Cerebellar cortex (tissue), 1 donor: ENCODE measurements at places on chromosomes 12 and 14.

DNA sequence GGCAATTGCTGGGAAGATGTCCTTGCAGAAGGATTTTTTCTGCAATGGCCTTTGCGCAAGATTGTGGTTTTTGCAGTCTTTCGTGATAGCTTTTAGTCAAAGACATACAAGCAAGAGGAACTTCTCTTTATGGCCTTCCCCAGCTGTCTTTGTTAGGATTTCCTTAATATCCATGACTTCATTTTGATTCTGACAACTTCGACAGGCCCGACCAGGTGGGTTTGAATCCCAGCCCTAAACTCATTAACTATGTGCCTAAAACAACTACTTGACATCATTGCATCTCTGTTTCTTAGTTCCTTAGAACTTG is 13.3 kb upstream of the VRK1 start:
- DNase-seq: no peak

GRCh38 chr14:103624860-103625259 is 4.2 kb upstream of the KLC1 start:
- no peak for DNase-seq

- no peak for DNase-seq
These were observed 44.7 kb downstream of the KCTD10 start for GRCh38 chr12:109432431-109432830.

GRCh38 chr12:119012179-119012578 is 30.8 kb downstream of the SRRM4 start:
- DNase-seq: no peak

DNA sequence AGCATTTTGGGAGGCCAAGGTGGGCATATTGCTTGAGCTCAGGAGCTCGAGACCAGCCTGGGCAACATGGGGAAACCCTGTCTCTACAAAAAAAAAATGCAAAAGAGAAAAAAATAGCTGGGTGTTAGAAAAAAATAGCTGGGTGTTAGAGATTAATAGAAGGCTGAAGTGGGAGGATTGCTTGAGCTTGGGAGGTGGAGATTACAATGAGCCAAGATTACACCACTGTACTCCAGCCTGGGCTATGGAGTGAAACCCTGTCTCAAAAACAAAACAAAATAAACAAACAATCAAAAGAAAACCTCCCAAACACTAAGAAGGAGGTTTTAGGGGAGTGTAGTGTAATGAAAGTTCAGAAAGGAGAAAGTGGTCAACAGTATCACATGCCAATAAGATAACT is 202.1 kb downstream of the FLRT2 start:
- DNase-seq: no peak

- no peak for DNase-seq
These were observed 301.6 kb downstream of the ATP23 start for GRCh38 chr12:58242796-58243630.

DNA sequence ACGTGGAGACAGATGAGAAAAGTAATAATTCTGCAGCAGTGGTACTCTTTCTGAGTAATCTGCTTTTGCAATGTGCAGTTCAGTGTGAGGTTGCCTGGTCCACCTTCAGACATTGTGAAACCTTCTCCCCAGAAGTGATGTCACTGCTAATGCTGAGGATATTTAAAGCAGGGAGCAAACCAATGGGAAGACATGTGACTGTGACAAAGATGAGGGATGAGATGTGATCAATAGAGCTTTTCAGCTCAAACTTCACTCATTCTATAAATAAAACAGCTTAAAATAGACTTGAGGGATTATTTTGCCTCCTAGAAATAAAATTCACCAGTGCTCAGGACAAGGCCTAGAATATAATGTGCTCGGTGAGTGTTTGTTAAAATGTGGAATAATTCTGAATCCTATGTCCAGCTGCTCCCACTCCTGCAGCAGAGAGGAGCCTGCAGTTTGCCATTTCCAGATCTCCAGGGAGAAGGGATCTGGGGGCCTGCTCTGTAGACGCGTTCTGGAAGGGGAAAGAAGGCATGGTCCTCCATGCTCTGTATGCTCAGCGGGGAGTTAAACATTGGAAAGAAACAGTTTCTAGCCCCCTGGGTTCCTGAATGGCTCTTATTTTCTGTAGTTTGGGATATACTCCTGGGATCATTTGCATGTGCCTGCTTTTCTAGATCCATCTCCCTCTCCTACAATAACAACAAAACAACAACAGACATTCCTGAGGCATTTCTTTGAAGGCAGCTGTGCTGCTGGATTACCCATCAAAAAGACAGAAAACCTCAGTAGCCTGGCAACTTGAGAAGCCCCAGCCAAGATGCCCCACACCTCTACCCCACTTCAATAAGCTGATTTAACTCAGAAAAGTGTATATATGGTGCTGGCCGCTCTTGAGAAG is 8.9 kb downstream of the SLC7A8 start:
- no peak for DNase-seq

- DNase-seq: no peak
These were observed 304.1 kb downstream of the EGLN3 start for GRCh38 chr14:33646692-33647260.

DNA sequence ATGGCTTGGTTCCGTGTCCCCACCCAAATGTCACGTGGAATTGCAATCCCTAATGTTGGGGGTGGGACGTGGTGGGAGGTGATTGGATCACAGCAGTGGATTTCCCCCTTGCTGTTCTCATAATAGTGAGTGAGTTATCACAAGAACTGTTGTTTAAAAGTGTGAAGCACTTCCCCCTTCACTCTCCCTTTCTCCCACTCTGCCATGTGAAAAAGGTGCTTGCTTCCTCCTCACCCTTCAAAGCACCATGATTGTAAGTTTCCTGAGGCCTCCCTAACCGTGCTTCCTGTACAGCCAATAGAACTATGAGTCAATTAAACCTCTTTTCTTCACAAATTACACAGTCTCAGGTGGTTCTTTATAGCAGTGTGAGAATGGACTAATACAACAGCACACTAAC is 5.3 kb upstream of the CEP128 start:
- no peak for DNase-seq

GRCh38 chr14:67395876-67396189 is 16.1 kb downstream of the PLEK2 start:
- no peak for DNase-seq

DNA sequence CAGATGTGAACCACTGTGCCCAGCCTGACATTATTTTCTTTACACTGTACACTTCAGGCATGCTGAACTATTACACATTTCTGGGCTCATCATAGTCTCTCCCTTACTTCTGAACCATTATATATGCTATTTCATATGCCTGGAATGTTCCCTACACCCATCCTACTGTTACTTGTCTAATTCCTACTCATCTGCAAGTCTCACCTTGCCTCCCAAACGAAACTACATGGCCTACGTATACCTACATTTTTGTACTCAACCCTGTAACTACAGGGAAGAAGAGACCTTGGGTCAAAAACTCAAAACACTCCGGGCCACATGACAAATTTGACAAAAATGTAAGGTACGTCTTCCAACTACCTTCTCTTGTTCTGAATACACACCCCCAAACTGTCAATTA is 9.5 kb upstream of the EEA1 start:
- no peak for DNase-seq

DNA sequence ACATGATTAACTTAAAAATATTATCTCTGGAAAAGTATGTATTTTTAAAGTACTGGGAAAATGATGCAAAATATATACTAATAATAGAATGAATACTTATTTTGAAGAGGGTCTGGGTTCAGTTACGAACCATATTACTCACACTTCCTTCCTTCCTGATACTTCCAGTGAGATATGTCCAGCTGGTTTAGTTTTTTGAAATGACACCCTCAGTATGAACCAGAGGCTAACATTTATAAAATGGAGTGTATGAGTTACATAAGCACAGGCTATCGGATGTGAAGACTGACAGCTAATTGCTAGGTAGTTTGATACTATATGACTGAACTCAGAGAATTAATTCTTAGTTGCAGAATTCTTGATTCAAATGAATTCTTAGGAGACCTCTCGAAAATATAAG is 122.9 kb downstream of the OTOGL start:
- no peak for DNase-seq

DNA sequence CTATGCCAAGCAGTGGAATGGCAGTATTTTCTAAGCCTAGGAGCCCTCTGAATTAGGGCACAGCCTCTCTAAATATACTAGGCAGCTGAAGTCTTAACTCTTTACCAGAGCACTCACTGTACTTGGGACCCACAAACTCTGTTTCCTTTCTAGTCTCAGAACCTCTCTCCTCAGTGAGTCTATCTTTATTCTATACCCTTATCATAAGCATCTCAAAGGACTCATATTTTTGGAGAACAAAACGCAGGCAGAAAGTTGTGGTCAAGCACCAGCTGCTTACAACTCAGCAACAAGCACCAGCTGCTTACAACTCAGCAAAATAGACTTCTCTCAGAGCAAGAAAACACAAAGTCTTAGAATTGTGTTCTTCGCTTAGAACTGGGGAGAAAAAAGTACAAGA is 993 bp downstream of the CCDC196 start:
- no peak for DNase-seq

DNA sequence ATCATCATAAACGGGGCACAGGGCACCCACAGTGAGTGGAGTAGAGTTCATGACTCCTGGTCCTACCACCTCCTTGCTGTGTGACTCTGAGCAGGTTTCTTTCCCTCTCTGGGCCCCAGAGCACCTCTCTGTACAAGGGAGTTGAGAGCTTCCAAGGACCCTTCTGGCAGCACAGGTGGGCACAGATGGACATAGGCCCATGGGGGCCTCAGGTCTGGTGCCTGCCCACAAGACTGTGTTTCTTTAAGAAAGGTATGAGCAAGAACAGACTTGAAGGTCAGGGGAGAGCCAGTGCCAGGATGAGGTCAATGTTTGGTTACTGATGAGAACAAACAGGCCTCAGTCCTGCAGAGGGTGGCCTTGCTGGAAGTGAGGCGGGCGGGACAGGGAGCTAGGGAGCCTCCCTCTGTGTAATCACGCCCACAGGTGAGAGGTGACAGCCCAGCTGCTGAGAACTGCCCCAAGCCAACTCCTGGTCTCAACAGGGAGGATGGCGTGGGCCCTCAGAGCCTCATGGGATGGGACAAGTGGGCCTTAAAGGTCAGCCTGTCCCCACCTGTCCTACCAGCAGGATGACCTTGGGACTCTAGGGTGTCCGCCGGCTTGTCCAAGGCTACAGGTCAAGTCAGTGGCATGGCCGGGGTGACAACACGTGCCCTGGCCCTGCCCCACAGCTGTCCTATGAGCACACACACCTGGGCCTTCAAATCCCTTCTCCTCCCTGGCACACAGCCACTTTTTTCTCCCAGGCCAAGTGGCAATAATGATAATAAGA is 49.1 kb downstream of the CCDC85C start:
- DNase-seq: no peak

GRCh38 chr12:64566122-64566521 is 44.2 kb upstream of the RASSF3 start:
- no peak for DNase-seq

- no peak for DNase-seq
These were observed 336.4 kb upstream of the FBXO33 start for GRCh38 chr14:39768589-39768988.

DNA sequence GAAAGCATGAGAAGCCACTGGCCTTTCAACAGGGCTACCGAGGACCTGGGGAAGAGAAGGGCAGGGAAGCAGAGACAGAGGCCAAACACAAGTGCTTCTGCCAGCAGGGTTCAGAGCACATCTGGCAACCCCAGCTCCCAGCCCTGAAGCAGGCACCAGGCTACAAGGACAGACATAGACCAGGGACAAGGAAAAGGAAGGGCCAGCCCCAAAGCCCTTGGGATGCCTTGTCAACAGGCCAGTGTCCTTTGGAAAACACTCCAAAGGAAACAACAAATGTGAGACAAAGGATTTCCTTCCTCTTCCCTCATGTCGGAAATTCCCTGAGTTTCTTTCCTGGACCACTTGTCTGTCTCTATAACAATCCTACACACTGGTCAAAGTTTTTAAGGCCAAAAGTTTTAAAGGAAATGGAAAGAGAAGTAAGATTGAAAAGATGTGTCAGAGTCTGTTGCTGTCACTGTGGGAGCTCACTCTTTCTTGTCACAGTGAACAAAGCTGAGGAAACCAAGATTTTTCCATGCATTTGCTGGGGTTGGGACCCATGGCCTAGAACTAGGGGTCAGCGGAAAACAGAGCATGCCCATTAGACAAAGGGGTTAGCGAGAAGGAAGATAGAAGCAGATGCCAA is 59.4 kb downstream of the TTC9 start:
- DNase-seq: no peak

DNA sequence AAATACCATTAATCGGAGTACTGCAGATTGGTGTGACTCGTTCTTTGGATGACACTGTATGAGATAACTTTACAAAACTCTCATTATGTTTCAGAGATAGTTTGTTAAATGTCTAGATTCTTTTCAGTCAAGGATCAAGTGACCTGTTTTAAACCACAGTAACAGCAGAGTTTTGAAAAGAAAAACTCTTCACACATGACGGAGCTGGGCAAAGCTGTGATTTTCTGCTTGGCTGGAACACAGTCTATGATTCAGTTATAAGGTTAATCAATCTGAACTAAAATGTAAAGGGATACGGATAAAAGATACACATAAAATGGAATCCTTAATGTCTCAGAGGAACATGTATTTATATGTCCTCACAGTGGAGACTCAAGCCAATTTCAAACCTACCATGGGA is 573.2 kb downstream of the PRKD1 start:
- DNase-seq: no peak

DNA sequence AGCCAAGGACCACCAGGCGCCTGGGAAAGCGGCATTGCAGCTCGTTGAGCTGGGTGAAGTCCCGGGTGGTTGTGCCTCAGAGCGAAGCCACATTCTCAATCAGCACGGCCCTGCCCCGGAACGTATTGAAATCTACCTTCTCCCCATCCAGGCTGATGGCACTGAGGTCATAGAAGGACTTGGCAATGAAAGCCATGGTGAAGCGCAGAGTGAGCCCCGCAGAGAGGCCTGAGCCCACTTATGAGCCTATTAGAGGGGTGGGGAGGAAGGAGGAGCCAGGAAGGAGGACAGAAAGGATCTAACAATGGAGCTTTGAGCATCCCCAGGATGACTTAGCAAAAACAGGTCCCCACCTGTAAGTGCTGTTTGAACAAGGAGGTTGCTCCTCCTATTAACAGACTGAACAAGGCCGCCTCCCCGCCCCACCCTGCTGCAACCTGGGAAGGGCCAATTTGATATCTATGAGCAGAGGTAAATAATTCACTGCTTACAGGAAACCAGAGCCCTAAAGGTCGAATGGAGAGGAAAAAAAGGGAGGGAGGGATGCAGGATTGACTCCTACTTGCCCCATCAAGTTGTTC is at the start of gene GPX2:
GPX2 (minus strand) TSS at position 215 of the 581 bp plus-strand sequence; CDS start at position 196, 19 bp downstream.
- DNase-seq: no peak

DNA sequence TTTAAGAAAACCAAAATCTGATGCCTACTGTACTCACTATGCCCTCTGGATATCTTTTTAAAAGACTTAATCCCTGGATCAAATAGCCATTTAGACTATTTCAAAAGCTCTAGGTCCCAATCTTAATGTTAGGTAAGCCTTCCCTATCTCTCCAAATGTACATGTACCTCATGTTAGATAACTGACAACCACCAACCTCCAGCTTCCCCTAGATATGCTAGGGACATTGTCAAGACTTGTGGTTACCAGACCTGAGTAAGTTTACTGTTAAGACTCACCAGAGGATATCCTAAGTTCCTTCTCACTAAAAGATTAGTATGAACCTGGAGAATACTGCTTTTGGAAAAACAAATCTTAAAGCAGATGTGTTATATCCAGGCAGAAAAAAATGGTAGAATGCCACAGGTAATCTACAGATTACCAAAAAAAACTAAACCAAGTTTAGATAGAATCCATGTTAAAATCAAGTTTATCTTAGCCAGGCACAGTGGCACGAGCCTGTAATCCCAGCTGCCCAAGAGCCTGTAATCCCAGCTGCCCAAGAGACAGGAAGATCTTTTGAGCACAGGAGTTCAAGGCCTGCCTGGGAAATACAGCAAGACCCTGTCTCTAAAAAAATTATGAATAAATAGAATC is 9.7 kb downstream of the NAP1L1 start:
- DNase-seq: no peak

- peak; percentile 92 for DNase-seq
These were observed 140.7 kb downstream of the DPF3 start for GRCh38 chr14:72753044-72753710.
